ENCODE measurements at places on chromosomes 16 and 17.

DNA sequence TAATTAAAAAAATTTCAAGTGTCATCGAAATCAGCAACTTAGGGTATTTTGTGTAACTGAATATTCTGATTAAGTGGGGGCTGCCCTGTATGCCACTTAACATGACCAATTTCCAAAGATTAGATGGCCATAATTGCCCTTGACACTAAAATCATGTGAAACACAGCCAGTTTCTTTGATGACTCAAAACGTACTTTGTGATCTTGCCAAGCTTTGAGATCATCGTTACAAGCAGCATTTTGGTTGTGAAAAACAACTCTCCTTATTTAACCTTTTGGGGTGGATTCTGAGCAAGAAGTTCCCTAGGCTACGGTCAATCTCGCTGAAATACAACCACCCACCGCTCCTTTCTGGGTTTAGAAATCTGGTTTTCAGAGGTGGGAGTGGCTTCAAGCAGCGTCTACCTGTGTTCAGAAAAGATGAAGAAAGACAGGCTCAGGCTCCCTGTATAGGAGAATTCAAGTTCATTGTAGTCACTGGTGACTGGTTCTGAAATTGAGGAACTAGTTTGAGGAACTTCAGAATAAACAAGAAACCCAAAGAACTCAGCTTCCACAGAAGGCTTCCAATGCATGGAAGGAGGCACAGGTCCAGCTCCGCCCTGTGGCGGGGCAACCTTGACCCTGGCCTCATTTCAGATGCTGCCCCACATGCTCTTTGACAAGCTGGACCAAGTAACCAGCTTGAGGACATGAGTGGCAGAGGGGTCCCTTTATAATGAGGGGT, 9.4 kb downstream of the MAP3K14 start:
- DNase-seq: peak; percentile 77

- DNase-seq: peak; percentile 88
Measured at GRCh38 chr17:3794557-3795389, 6.2 kb downstream of the ITGAE start.

DNA sequence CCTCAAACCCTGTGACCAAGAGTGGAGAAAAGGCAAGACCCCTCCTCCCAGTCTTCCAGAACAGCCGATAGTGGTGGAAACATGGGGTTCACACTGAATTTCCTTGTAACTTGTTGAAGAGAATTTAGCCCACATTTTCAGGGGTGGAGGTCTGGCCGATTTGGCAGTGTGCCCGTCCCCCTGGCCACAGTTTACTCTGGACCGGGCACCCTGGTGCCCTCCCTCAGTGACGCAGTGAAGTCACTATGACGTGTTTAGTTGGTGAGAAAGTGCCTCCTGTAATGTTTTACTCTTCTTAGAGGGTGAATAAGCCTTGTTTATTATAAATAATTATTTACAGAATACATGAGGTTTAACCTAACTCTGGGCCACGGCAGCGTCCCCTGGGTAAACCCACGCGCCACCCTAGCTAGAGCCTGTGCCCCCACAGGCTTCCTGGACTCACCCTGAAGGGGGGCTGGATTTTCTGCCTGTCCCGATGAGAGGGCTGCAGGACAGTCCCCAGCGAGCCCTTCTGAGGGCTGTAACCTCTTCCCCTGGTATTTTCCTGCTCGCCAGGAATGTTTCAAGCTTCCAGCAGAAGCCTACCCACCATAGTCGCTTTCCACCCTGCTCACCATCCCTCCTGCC, 316.9 kb downstream of the SEC14L1 start:
- no peak for DNase-seq

- DNase-seq: no peak
Measured at GRCh38 chr17:29449865-29450671, 59.9 kb downstream of the TAOK1 start.

- DNase-seq: peak; percentile 48
Measured at GRCh38 chr16:75471723-75472633, 7.5 kb upstream of the TMEM170A start.

DNA sequence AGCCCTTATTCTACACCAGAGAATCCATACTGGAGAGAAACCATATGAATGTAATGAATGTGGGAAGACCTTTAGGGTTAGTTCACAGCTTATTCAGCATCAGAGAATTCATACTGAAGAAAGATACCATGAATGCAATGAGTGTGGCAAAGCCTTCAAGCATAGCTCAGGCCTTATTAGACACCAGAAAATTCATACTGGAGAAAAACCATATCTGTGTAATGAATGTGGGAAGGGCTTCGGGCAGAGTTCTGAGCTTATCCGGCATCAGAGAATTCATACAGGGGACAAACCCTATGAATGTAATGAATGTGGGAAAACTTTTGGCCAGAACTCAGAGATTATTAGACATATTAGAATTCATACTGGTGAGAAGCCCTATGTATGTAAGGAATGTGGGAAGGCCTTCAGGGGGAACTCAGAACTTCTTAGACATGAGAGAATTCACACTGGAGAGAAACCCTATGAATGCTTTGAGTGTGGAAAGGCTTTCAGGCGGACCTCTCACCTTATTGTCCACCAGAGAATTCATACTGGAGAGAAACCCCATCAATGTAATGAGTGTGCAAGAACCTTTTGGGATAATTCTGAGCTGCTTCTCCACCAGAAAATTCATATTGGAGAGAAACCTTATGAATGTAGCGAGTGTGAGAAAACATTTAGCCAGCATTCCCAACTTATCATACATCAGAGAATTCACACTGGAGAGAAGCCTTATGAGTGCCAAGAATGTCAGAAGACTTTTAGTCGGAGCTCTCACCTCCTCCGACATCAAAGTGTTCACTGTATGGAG, 14.1 kb downstream of the ZFP3 start:
- DNase-seq: no peak

- DNase-seq: no peak
Measured at GRCh38 chr16:16019488-16019887, 70.1 kb downstream of the ABCC1 start.

GRCh38 chr16:4375717-4376116, 4.1 kb downstream of the VASN start:
- DNase-seq: no peak

DNA sequence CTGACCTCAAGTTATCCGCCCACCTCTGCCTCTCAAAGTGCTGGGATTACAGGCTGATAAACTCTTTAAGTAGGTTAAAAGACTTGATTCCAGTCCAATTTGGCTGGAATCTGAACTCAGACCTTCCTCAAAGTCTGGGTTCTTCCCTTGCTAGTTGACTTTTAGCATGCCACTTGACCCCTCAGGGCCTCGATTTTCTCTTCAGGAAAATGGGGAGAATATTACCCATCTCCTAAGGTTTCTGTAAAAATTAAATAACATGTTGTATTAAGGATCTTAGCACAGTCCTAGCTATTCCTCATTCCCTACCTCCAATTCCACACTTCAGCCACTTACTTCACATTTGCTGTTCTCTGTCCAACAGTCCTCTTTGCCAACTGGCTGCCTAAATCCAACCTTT, 1.9 kb downstream of the GTF3C1 start:
- no peak for DNase-seq

DNA sequence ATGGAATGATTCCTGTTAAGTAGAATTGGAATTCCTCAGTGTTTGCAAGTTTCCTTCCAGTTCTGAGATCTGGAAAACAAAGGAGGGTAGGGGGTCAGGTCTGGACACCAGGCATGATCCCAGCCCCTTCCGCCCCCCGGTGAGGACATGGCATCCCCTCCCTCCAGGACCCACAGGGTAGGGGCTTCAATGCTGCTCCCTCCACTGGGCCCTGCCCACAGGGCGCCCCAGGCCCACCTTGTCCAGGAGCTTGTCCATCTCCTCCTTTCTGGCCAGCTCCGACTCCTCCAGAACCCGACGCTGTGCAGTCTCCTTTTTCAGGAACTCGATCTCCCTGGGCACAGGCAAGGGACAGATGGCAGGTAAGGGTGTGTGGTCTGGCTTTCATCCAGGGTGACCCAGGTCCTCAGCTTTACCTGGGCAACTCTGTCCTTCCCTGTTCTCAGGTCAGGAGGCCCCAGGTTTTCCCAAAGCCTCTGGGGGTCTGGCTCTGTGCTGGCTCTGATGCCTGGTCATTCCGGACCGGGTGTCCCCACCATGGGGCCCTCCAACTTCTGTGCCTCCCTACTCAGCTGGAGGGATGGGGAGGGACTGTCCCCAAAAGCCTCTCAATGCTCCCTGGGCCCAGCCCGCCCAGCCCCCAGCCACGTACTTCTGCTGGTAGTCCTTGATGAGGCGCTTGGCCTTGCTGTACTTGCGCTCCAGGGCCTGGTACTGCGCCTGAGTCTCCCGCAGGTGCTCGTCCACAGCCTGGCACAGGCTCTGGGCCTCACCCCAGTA, 5.5 kb upstream of the SAMD14 start:
- no peak for DNase-seq

DNA sequence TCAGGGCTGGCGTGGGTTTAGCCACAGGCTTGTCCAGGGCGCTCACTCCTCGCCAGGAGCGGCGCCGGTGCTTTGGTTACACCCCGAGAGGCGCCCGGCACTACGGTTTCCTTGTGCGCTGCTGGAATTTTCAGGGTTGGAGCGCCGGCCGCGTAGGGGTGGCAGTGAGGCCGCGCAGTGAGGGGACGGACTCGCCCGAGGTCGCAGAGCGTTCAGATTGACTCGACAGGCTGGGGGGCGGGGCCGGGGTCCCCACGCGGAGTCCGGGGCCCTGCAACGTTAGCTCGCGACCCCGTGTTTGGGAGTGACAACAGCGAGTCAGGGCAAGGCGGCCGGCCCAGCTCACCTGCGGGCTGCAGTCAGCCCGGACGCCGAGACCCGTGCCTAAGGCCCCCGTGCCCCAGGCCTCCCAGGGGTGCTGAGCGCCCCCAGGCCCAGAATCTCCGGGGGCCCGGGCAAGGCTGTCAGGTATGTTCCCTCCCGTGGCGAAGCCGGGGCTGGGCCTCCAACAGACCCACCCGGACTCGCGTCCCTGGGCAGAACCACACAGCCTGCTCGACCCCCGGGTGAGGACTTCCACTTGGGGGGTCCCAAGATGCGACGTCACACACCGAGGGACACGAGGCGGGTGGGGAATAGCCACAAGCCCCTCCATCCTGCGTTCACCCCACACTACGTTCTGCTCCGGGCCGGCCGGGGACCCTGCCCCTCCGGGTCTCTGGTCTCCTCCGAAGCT, 1.3 kb upstream of the ACTG1 start:
- DNase-seq: peak; percentile 64

- no peak for DNase-seq
Measured at GRCh38 chr17:71846561-71847110, 274.2 kb upstream of the SOX9 start.

DNA sequence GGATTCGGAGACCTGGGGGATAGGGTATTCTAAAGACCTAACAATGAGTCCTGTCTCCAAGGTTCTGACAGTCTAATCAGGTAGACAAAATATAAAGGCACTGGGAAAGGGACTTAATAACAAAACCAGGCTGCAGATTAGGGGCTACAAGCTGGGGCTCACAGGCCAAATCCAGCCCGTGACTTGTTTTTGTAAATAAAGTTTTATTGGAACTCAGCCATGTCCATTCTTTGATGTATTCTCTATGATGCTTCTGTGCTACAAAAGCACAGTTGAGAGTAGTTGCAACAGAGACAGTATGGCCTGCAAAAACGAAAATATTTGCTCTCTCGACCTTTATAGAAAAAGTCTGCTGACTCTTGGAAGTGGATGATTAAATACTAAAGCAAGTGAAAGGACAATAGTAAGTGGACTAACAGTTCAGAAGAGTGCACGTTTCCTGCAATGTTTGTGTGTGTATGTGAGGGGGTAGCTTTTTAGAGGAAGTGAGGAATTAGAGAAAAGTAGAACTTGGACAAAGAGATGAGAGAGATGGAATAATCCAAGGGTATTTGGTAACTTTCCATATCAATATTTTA, 115.4 kb upstream of the ZFHX3 start:
- DNase-seq: no peak

DNA sequence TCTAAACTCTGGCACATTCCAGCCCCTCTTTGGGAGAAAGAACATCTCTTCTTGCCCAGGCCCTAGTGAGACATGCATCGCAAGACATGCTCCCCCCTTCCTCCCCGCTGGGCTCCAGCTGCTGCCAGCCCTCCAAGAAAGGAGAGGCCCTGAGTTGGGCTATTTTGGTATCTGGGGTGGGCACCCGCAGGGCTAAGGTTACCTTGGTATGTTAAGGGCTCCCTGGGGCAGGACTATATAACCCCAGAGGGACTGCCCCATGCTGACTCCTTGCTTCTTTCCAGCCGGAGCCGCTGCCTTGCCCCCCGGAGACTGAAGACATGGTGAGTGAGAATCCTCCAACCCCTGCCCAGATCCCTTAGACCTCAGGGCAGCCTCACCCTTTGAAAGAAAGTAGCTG, at the start of gene MYL11:
Gene MYL11 (plus strand): TSS at position 265 of the 400 bp plus-strand sequence. CDS start 56 bp downstream, at position 321.
- no peak for DNase-seq

DNA sequence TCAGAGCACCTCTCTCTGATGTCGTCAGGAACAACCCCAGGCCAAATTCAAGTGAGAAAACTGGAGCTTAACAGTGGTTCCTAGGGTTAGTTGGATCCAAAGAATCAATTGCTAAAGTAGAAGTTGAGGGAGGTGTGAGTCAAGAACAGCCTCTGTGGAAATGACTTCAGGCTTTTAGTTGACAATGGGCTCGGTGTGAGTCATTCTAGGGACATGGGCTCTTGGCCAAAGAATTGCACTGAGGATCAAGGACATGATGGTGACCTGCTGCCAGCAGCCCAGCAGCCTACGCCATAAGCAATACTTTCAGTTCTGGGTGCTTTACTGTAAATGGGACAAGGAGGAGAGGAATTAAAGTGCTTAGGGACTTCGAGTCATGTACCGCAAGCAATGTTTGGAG, 32.1 kb upstream of the SMURF2 start:
- DNase-seq: no peak

DNA sequence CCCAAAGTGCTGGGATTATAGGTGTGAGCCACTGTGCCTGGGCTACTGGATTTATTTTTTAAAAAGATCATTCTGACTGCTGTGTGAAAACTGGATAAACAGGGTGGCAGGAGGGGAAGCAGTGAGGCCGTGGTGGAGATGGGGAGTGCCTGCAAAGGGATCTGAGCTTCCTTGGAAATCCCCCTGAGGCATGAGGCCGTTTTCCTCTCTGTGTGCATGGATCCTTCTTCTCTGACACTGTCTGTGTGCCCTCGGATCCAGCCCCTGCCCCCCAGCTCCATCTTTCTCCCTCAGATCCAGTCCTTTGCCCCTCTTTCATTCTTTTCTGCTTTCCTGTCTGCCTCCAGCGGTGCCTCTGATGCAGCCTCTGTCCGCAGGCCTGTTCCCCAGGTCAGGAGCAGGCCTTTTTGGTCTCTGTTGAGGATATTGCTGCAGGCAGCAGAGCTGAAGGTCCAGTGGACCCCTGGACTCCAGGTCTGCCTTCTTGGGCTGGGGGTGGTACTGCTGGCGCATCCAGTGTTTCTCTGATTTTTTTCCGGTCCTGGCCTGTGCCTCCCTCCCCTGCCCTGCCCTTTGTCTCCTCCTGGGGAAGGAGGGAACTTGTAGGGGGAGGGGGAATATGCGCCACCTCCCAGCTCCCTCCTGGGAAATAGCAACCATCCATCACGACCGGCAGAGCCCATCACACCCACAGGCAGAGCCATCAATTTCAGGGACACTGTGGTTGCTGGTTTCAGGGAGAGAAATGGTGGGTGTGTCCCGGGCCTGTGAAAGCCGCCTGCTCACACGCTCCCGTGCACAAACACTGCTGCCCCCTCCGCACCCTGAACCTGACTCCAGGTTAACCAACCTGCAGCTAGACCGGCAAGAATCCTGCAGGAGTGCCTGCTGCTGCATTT, 17.0 kb downstream of the MGAT5B start:
- no peak for DNase-seq

- no peak for DNase-seq
Measured at GRCh38 chr17:76166168-76166567, 25.1 kb upstream of the FOXJ1 start.

- no peak for DNase-seq
Measured at GRCh38 chr16:53761962-53762703, 58.2 kb downstream of the FTO start.

- DNase-seq: peak; percentile 93
Measured at GRCh38 chr17:49217651-49218413, 7.3 kb downstream of the ABI3 start.

GRCh38 chr16:69064764-69065313, 40.6 kb upstream of the HAS3 start:
- DNase-seq: no peak
